NCI-H1105 treated with DMSO at 0.1 percent for 48 hours (cell line): ENCODE measurements at places on chromosomes 16 and 17.

GRCh38 chr17:80832266-80832676 lies 159.4 kb upstream of the CHMP6 start:
- peak; percentile 20 for DNase-seq

- no peak for DNase-seq
Measured at GRCh38 chr17:77491921-77492445, 351.2 kb downstream of the SEC14L1 start.

GRCh38 chr16:12341423-12341822 lies 364.9 kb downstream of the SNX29 start:
- no peak for DNase-seq

GRCh38 chr16:85988306-85988705 lies 89.3 kb downstream of the IRF8 start:
- DNase-seq = no peak

DNA sequence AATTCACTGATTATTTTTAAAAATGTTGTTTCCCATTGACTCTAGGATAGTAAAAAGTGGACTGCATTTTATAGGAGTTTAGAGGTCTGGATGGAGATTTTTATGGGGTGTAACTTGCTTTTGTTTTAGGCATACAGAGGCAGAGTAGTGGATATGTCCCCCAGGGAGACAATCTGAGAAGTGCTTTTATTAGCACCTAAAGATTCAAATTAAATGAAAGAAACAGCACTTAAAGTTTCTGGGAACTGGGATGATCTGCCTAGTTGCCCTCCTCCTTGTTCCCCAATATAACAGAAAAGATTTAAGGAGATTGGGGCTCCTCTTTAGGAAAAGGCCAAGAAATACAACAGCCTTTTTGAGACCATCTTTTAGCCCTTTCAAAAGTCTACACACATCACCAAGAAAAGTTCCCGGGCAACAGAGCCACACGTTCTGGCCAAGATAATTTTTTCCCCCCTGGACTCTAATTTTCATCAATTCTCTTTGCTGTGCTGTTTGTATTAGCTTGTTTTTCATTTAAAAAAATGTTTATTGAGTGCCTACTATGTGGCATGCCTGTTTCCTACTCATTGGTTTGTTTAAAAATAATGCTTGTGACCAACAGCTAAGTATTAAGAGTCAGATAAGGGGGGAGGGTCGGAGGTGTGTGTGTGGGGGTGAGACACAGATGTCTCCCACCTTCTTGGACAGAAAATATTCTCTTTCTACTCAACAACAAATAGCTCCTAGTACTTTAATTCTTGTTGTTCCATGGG lies 2.5 kb upstream of the IGF2BP1 start:
- no peak for DNase-seq

DNA sequence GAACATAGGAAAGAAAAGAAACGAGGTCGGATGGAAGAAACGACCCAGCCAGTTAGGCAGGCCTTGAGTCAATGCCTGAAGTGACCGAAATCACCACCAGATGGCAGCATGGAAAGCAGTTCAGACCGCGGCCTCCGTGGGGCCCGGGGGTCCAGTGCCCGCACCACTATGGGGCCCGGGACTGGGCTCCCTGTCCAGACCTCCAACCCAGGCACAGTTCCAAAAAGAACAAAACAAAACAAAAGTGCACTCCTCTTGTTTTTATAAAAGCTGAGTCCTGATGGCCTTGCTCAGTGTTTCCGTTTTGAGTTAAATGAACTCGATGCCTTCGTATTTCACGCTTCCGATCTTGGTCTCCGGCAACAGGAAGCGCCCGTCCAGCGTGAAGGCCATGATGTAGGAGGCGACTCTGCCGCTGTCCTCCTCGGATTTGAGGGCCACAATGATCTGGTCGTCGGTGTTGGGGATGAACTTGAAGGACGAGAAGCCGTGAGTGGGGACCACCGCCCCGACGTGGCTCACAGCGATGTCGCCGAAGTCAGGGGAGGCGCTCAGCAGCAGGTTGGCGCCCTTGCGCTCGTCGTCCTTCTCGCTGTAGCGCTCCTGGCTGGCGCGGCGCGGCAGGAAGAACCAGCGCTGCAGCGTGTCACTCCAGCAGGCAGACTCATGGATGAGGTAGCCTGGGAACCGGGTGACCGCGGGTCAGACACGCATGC lies 13.7 kb upstream of the LGALS3BP start:
- DNase-seq = no peak

DNA sequence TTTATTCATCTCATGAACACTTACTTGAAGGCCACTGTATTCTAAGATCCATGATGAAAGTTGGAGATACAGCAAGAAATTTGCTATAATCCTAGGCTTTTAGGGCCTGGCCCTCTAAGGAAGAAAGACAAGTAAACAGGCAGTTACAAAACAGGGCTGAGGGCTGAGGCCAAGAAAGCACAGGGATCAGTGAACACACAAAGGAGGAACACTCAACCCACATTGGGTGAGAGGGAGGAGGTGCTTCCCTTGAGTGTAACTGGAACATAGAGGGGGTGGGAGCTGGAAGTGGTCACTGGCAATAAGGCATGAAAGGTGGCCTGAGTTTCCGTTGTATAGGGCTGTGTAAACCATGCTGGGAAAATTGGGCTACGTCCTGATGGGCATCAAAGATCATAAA lies 112.2 kb downstream of the ZNF18 start:
- no peak for DNase-seq

DNA sequence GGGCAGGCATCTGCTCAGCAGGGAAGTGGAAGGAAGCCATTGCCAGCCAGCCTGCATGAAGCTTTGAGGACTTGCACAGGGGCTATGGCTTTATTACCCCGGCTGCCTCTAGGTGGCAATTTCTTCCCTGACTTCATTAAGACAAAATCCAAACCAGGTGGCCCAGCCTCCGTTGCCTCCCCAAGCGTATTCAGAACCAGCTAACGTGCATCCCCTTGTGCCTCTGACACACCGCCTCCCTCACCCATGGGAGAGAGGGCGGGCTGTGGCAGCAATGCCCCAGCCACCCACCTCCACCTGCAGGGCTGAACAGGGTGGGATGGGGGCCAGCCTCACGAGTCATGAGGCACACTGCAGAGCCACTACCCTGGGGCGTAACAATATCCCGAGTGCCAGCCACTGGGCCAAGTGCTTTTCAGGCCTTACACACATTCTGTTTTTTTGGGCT lies 6.8 kb downstream of the KIFC3 start:
- DNase-seq = peak; percentile 26

- no peak for DNase-seq
Measured at GRCh38 chr16:78823027-78823426, 723.6 kb downstream of the WWOX start.

GRCh38 chr17:42428141-42428944 lies 5.3 kb upstream of the CAVIN1 start:
- peak; percentile 8 for DNase-seq

DNA sequence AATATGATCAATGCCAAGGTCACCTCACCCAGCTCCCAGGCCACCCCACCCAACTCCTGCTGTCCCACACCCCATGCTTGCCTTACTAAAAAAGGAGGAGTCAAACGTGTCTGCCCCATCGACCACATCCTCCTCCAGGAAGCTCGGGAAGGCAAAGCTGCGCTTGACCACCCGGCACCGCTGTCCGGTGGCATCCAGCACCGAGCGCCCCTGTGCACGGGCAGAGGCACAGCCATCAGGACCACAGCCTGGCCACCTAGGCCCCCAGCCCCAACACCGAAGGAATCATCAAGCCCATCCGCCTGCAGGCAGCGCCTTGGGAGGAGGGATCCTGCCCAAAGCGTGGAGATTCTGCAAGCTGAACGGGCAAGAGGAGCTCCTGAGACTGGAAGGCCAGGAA lies 10.2 kb downstream of the AANAT start:
- DNase-seq = no peak

- no peak for DNase-seq
Measured at GRCh38 chr16:82995286-82995923, 368.6 kb downstream of the CDH13 start.

DNA sequence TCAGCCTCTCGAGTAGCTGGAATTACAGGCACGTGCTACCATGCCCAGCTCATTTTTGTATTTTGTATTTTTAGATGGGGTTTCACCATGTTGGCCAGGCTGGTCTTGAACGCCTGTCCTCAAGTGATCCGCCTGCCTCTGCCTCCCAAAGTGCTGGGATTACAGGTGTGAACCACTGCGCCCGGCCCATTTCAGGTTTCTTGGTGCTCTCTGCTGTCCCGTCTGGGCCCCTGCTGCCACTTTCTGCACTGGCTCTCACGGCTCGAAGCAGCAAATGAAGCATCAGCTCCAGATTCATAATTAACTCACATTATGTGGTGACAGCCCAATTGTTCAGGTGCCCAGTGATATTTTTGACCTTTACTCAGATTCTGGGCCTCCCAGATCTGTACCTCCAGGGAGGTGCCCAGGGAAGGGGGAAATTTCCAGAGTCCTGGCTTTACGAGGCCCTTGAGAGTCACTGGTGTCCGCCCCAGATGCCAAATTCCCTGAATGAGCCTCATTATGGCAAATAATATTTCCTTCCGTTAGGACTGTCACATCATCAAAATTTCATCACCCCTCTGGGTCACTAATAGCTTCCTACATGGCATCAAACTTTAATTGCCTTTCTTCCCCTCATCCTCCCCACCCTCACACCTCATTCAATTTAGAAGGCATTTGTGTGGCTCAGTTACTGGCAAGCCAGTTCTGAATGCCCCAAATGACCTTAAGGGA lies 9.0 kb downstream of the SDK2 start:
- no peak for DNase-seq

- DNase-seq = no peak
Measured at GRCh38 chr16:14496047-14496770, 133.9 kb downstream of the PARN start.

DNA sequence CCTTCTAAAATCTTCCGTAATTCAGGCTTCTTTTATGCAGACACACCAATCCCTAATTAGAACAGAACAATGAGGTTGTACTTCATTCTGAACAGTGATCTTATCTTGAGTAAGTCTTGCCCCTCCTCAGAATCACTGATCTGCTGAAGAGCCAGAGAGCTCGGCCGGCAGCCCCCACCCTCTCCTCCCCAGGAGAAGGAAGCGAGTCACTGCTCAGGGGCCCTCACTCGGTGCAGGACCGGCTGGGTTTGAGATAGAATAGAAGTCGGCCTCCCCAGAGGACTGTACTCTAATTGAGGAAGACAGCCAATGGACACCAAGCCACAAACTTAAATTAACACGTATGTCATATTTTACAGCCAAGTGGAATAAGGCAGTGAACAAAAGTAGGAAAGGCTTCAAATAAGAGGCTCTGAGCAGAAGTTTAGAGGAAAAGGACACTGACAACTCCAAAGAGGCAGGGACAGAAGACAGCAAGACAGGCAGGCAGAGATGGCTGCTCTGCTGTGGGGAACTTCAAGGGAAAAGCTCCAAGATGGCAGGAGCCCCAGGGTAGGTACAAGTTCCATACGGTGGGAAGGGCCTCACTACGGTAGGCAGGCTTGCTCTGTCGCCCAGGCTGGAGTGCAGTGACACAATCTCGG lies 18.6 kb downstream of the CREBBP start:
- no peak for DNase-seq

GRCh38 chr17:32142857-32143526 lies 690 bp downstream of the RHOT1 start:
- DNase-seq = peak; percentile 57

DNA sequence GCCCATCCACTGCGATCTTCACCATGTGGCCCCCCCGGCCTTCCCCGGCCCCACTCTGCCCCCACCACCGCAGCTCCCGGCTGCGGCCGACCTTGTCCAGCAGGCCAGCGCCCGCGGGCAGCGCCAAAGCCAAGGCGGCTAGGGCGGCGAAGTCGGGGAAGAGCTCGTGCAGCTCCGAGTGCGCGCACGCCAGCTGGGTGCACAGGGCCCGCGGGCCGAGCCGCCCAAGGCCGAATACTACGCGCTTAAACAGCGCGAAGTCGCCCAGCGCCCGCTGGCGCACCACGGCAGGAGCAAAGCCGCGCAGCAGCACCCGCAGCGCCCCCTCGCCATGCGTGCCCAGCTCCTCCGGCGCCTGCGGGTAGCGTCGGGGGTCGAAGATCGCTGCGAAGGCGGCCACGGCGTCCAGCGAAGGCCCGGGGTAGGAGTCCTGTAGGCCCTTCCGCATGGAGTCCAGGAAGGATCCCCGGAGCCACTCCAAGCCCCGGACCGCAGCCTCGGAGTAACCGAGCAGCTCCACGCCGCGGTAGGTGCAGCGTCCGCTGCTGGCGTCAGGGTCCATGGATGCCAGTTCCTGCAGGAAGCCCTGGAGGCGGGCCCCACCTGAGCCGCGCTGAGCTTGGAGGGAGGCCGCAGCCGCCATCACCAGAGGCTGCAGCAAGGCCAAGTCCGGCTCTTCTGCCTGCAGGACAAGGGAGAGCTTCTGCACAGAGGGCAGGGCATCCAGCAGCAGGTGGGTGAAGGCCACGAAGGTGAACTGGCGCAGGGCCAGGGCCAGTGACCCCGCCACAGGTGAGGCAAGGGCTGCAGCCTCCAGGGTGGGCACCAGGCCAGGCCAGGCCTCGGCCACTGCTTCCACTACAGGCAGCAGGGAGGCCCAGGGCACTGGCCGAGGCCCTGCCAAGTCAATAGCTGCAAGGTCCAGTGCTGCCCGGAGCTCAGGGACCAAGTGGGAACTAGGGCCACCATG lies 10.3 kb downstream of the C17orf113 start:
- DNase-seq = no peak

- no peak for DNase-seq
Measured at GRCh38 chr17:79035686-79036085, 11.7 kb downstream of the C1QTNF1 start.

- no peak for DNase-seq
Measured at GRCh38 chr16:1669698-1670097, 8.4 kb upstream of the JPT2 start.

GRCh38 chr17:77571155-77571981 lies 387.1 kb upstream of the TNRC6C start:
- no peak for DNase-seq

DNA sequence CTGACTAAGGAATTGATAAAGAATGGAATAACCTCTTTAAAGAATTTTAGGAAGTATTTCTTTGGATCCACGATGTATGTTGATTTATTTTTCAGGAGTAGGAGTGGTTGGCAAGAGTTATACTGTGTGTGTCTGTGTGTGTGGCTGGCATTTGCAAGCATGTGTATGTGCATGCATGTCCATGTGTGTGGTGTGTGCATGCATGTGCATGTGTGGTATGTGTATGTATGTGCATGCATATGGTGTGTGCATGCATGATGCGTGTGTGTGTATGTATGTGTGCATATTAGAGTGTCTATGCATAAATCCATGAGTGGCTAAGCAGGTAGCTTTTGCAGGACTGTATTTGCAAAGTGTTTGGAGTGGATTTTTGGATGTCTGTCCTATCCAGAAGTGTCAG lies 120.8 kb downstream of the HS3ST2 start:
- DNase-seq = no peak

DNA sequence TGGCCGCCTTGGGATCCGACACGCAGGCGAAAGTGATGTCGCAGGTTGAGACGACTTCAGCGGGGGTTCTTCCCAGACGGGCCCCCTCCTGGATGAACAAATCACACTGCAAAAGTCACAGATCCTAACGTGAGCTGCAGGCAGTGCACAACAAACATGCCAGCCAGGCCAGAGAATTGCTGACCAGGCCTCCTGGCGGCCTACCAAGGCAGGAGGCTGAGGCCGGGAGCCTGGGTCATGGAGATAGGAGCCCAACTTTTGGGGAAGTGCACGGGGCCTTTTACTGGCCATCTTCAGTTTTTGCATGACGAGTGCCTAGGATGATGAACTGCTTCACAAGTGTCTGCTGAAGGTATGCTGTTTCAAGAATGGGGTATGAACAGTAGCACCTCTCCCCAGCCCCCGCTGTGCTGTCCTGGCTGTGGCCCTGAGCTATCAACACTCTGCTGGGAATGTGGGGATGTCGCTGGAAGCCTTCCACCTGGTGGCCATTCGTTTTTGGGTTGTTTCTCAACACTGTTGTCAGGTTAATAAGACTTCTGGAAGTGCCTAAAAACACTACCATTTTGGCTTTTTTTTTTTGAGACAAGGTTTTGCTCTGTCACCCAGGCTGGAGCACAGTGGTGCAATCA lies 12.2 kb upstream of the ROGDI start:
- DNase-seq = no peak

GRCh38 chr16:19389246-19389645 lies 28.4 kb upstream of the TMC5 start:
- DNase-seq = peak; percentile 12
